CD4-positive, alpha-beta T cell (primary cell): ENCODE measurements at places on chromosomes 4 and X.

DNA sequence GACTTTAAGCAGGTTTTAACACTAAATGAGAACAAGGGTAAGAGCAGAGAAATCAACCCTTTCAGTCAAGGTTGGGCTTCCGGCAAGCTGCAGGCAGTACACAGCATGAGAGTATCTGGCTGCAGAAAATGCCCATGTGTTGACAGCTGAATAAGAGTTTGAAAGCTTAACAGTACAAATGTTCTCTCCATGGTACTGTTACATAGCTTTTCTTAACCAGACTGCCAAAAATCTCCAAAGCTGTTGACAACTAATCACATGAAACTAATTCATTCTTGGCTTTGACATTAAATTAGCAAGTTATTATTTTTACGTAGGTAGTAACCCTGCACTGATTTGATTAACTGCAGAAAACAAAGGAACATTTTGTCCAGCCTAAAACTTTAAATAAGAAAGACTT lies 153.5 kb downstream of the SLC10A7 start:
- DNase-seq, result no peak

DNA sequence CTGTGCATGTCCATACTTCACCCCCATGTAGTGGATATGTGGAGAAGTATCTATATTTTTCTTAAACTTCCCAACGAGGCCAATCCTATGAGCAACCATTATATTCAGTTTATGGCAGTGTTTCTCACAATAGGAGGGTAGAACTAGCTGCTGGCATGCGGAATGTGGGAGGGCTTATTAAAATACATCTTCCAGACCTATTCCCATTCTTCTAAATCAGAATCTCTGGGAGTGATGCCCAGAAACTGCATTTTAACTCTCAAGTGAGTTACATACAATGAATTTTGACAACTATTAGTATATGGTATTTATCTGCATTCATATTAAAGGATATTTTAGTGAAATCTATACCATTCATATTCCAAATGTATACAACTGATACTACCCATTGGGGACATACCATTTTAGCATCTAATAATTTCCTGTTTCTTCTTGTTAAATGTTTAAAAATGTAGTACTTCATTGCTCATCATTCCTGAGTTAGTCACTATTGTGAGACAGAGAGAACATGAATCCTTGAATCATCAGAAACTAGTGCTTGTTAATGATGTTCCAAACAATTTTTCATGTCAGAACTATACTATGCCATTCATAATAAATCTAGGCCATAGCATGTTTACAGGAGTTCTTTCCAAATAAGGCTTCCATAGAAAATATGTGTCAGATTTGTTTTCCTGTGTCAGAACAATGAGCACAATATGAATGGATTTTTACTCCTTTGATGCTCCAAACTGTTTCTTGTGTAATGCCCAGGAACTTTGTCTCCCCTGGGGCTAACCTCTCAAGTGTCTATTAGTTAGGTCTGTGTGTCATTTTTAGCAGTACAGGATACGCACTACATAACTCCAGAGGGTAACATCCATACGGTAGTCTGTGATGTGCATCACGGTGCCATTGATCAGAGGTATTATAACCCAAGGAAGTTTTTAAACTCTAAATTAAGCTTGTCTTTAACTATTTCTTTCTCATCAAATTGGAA lies 198.8 kb upstream of the BMP3 start:
- no peak for DNase-seq

GRCh38 chr4:6825403-6825802 lies 42.9 kb downstream of the KIAA0232 start:
- no peak for DNase-seq

- no peak for DNase-seq
These were observed 229.4 kb downstream of the LDB2 start for GRCh38 chr4:16669036-16669435.

DNA sequence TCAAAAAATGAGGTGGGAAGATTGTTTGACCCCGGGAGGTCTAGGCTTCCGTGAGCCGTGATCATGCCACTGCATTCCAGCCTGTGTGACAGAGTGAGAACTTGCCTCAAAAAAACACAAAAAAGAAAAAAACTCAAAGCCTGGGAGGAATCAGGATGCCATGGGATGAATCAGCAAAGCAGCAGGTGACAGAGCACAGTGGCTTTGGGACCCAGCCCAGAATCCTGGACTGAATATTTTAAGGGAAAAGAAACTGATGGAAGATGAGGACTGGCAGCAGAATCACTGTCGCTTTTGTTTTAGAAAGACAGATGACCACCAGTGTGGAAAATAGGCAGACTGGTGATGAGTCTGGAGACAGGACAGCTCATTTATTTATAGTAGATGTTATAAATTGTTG lies 16.6 kb downstream of the S100G start:
- no peak for DNase-seq

DNA sequence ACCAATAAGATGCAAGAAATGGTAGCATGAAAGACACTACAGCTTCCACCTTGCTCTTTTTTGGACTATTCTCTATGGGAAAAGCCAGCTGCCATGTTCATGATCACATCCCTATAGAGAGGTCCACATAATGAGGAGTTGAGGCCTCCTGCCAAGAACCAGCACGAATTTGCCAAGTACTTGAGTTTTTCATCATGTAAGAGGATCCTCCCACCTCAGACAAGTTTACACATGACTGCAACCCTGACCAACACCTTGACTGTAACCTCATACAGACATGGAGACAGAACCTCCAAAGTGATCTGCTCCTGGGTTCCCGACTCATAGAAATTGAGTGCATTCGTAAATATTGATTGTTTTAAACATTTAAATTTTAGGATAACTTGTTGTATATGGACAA lies 135.2 kb upstream of the TSPAN5 start:
- no peak for DNase-seq
